ENCODE measurements at places on chromosomes 12 and 14.

GRCh38 chr12:6822426-6823135 is 960 bp downstream of the GPR162 start:
- DNase-seq: no peak

- DNase-seq: no peak
Observed at GRCh38 chr12:80217011-80217535, 117.7 kb downstream of the OTOGL start.

DNA sequence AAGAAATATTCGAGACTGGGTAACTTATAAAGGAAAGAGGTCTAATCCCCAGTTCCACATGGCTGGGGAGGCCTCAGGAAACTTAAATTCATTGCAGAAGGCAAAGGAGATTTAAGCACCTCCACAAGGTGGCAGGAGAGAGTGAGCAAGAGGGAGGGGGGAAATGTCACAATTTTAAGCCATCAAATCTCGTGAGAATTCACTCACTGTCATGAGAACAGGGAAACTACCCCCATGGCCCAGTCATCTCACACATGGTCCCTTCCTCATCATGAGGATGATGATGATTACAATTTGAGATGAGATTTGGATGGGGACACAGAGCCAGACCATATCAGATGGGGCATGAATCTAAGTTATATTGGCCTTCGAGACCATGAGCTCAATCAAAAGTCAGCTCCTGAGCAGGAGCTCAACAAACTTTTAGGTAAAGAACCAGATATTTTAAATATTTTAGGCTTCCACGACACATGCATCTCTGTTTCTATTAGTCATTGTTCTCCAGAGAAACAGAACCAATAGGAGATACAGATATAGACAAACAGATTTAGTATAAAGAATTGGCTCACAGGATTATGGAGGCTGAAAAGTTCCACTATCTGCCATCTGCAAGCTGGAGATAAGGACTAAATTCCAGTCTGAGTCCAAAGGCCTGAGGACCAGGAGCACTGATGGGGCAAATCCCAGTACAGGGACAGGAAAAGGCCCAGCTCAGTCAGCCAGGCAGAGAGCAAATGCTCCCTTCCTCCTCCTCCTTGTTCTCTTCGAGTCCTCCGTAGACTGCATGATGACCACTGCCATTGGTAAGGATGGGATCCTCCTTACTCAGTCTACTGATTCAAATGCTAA is 24.9 kb downstream of the DGLUCY start:
- DNase-seq: no peak

- DNase-seq: no peak
Observed at GRCh38 chr12:96906498-96906848, 584 bp upstream of the NEDD1 start.

- no peak for DNase-seq
Observed at GRCh38 chr14:60563113-60563512, 54.2 kb downstream of the SIX6 start.

GRCh38 chr12:24931666-24932405 is 17.1 kb downstream of the BCAT1 start:
- DNase-seq: no peak

DNA sequence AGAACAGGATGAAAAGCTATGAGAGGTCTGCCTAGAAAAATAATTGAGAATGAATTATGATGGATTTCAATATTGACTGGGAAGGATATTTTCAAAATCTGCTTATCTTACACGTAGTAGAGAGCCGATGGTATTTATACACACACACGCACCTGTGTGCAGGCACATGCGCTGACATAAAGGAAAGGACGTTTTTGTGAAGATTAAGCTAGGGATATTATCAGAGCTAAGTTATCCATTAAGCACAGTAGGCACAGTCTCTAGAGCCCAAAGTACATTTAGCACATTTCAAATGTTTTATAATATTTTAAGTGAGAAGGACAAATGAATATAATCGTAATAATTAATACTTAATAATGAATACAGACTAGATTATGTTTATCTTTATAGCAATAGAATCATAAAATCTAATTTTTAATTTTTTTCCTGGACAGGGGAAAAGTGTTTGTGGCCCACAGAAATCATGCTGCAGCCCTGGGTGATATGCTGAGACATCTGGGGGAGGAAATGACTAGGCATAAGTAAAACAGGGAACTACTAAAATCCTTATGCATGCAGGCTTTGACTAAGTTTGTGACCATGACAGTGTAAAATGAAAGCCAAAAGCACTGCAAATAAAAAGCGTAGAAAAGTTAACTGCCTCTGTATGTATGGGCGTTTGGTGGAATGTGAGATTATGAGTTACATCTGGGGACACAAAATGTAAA is 146.1 kb downstream of the KITLG start:
- DNase-seq: no peak

DNA sequence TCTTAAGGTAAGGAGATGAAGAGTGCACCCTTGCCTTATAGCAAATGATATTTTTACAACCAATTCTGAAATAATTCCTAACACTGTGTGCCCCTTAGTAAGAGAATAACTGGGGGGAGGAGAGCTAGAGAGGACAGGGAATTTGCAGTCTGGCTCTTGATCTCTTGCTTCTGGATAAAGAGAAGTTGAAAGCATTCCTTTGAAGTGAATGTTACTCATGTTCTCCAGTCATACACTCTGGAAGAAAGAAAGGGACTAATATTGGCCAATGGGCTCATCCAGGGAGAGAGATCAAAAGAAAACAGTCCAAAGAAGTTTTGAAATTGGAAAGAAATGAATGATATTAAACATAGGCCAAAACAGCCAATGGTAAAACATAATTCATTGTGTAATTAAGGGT is 25.3 kb downstream of the C12orf75 start:
- peak; percentile 40 for DNase-seq

- no peak for DNase-seq
Observed at GRCh38 chr12:98419795-98420404, 95.5 kb upstream of the TMPO start.

- no peak for DNase-seq
Observed at GRCh38 chr12:77229640-77230442, 164.5 kb upstream of the E2F7 start.
